Activated CD4-positive, alpha-beta T cell treated with anti-CD3 and anti-CD28 coated beads for 48 hours (primary cell): ENCODE measurements at places on chromosomes 2 and 18.

GRCh38 chr2:147558620-147559019 lies 286.2 kb upstream of the ACVR2A start:
- DNase-seq, result no peak

DNA sequence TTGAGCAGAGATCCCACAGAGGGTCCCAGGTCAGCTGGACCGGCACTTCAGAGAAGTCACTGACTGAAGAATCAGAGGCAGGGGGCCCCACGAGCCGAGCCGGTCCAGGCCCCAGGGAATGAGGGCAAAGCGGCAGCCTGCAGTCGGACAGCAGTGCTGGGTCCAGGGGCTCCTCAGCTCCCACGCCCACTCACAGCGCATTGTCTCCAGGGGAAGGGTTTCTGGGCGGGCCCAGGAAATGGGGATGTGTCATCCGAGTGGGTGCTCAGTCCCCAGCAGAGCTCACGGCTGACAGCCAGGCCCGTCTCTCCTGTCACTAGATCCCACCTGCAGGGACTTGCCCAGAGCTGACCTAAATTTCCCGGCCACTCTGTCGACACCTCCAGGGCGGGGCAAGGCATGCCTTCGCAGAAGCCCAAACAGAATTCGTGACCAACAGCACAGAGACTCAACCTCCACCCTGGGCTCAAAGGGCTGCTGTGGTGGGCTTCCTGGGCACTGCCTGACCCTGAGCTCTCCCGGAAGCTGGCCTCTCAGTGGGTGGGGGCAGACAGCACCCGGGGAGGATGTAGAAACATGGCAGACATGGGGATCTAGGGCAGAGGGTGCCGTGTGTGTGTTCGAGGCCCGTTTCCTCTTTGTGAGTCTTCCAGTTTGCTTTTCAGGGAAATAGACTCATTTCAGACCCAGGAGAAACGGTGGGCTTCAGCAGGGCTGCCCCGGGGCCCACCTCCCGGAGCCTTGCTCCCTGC lies 42.1 kb upstream of the TAF1B start:
- DNase-seq, result peak; percentile 55

GRCh38 chr2:200360364-200360763 lies 53.9 kb downstream of the SPATS2L start:
- DNase-seq, result no peak

DNA sequence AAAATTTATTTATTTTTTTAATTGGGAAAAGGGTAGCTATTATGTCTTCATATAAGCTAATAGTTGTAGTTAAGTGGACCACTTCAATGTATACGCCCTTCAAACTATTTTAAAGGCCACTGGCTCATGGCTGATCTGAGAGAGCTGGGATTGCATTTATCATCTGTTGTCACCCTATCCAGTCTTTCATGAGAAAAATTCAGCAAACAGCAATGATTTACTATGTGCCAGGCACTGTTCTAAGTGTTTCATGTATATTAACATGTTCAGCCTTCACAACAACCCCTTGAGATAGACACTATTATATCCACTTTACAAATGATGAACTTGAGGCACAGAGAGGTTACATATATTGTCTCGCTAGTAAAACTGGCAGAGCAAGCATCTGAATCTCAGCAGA lies 66.1 kb upstream of the ZNF397 start:
- DNase-seq, result no peak

- no peak for DNase-seq
These were observed 431.9 kb upstream of the TCF4 start for GRCh38 chr18:56019908-56020307.

DNA sequence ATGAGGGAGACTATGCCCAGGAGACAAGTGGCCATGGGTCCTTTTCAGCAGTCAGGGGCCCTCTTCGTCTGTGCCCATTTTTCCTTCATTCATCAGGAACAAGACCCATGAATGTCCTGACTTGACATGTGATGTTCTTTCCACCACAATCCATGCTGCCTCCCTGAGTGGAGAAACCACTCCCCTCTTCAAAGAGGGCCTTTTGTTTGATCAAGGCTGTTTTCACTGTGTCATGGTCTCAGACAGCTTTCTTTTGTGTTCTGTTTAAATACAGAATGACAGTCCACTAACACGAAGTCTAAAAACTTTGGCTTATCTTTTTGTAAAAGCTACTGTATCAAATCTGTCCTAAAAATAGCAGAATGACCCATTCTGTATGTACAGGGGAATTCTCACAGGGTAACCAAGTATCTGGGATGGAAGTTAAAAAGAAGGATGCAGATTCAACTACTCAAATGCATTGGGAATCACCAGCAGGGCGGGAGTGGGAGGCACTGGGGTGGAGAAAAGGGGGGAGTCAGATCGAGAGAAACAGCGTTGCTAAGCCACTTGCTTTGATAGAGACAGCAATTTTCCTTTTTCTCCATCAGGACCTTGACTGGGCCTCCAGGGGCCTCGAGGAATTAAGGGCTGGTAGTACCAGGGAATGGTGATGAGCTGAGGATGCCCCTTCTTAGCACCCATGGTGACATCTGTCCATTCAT lies 13.9 kb downstream of the LRP2 start:
- DNase-seq, result no peak

DNA sequence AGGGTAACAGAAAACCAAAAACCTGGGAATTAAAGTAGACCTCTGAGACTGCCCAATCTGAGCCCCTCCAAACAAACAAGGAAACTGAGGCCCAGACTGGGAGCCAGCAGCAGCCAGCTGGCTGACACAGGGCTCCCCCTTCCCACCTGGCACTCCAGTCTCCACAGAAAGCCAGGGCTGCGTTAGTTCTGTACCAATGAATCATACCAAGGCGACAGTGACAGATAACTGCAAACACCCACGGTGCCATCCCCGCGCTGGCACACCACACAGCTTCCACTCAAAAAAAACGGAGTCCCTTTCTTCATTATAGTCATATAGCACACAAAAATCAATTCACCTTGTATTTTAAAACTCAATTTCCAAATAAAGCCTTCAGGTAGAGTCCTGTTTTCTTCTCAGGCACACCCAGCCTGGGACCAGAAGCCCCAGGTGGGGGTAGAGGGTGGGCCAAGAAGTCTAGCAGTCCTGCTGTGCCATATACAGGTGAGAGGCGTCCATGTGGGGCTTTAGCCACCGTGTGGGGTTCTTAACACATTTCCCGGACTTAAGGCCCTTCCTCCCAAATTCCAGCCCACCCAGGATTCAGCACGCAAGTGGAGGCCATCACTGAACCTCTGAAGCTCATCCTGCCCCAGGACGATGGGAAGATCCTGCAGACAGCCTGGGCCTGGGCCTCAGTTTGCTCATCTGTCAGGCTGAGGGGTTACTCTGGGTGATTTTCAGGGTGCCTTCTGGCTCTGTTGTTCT lies 1.2 kb downstream of the PER2 start:
- peak; percentile 73 for DNase-seq

- DNase-seq, result no peak
These were observed 159.8 kb upstream of the STK17B start for GRCh38 chr2:196331143-196331542.

DNA sequence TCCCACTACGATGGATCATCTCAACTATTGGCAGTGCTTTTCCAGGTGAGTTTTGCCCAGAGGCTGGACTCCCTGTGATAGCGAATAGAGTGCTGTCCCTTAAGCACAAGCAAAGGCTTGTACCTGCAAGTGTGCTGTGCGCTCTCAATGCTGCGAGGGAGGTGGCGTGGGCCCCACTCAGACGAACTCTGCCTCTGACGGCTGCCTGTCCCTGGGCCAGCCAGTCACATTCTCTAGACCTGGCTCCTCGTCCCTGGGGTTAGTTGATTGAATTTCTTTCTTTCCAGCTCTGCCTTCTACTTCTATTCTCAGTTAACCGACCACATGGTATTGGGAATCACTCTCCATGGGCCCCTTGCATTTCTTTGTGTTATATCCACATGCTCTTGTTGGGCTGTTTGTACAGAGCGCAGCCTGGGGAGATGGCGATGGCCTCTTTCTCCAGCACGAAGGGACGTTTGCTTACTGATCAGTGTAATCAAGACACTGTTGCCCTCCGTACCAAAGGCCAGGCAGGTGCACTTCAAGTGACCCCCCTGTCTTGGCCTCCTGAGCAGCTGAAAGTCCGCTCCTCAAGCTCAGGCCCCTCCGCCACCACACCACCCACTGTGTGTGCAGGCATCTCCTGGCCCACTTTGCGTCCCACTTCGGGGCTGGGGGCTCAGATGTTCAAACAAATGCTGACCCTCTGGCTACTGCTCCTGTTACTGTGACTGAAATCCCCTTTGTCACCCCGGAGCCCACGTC lies 151.3 kb downstream of the ZNF236 start:
- no peak for DNase-seq

- DNase-seq, result no peak
These were observed 12.0 kb downstream of the UGP2 start for GRCh38 chr2:63853527-63854310.
